NCI-H446 treated with DMSO at 0.1 percent for 48 hours (cell line): ENCODE measurements at places on chromosomes 6 and 20.

DNA sequence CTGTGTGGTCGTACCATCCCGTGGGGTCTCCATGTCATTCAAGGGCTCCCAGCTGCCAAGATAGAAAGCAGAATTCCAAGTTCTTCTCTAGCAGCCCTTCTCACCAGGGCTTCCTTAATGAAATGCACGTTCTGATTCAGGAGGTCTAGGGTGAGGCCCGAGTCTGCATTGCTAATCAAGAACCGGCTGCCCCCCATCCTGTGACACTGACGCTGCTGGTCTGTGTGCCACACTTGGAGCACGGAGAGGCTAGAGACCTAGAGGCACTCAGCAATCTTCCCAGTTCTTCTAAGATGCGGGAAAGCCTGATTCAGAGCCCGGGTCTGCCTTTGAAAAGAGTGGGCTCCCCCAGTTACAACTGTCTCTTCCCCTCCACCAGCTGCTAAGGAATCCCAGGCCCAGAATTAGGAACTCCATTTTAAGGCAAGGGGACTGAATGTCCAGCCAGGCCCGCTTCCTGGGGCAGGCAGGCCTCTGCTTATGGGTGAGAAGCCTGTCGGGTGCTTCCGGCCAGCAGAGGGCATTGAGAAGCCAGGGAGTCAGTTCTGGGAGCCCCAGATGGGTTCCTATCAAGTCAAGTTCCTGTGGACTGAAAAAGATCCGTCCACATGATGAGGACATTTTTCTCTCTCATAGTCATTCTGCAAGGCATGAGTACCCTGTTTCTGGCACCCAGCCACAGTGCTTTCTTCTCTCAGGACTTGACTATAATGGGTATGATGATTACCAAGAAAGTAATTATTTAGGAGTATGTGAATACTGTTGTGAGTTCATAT is 69.8 kb upstream of the RIN2 start:
- peak; percentile 62 for DNase-seq

DNA sequence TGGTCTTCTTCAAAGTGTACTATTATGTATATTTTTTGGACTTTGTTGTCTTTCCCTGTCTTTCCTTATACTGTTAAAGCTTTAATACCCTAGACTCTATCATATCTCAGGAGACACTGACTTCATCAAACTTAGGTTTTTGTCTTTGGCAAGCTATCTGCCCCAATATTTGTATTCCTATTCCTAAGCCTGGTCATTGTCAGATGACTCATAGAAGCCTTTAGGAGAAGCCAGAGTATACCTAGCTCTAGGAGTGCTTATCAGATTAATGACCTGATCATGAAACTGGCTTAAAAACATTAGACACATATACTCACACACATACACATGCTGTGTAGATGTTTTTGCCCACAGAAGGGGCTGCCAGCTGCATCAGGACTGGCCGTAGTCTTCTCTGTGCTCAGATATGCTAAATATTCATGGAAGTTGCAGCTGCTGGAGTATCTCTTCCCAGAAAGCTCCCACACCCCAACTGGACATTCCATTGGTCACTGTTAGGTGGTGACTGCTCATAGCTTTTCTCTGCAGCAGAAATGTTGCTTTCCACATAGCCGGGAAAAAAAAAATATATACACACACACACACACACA is 102.0 kb downstream of the ANKS1A start:
- DNase-seq = no peak

DNA sequence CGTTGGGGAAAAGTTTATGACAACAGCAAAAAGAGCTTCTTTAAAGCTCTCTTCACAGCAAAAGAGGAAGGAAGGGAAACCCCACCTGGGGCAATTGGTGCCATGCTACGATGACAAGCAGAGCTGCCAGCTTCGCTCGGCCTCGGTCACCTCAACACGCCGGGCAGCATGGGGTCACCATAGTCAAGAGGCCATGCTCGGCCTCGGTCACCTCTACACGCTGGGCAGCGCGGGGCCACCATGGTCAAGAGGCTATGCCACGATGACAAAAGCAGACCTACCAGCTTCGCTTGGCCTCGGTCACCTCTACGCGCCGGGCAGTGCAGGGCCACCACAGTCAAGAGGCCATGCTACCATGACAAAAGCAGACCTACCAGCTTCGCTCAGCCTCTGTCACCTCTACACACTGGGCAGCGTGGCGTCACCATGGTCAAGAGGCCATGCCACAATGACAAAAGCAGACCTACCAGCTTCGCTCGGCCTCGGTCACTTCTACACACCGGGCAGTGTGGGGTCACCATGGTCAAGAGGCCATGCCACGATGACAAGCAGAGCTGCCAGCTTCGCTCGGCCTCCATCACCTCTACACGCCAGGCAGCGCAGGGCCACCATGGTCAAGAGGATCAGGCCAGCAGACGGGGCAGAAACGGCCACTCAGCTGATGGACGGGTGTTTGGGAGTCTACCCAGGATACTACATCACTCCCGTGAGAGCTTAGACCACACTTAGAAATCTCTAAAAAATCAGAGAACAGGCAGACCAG is 12.1 kb downstream of the APMAP start:
- no peak for DNase-seq

- no peak for DNase-seq
Measured at GRCh38 chr20:53069132-53069531, 97.0 kb downstream of the TSHZ2 start.

GRCh38 chr6:126433927-126434326 is 94.0 kb downstream of the CENPW start:
- DNase-seq = no peak

DNA sequence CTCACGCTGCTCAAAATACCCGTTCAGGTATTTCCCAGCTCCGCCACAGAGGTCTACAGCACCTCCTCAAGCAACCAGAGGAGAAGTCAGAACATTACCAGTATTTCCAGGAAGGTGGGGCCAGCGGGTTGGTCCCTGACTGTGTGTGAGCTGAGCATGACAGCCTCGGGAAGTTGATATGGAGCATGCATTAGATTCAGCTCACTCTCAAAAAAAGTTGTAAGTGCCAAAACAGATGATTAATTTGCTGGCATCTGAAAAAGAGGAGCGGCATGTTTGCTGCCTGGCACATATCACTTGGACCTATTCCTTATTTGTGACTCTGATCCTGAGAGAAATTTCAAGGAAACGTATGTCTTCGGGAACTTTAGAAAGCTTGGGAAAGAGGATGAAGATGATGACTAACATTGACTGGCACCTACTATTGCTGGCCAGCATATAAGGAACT is 32.3 kb downstream of the ELOVL2 start:
- no peak for DNase-seq

DNA sequence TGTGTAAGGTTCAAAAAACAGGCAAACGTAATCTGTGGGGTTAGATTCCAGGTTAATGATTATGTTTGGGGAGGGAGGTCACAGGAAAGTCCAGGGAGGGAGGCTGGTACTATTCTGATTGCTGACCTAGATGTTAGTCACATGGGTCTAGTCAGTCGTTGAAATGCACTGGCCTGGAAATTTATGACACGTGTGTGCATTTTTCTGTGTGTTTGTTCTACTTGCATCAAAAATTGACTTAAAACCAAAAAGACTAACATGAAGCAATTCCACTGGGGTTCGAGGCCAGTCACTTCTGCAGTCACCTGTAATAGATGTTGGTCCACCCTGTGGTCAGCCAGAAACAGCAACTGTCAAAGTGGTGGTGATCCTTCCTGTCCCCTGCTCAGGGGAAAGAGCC is 104.2 kb upstream of the MLN start:
- DNase-seq = no peak

DNA sequence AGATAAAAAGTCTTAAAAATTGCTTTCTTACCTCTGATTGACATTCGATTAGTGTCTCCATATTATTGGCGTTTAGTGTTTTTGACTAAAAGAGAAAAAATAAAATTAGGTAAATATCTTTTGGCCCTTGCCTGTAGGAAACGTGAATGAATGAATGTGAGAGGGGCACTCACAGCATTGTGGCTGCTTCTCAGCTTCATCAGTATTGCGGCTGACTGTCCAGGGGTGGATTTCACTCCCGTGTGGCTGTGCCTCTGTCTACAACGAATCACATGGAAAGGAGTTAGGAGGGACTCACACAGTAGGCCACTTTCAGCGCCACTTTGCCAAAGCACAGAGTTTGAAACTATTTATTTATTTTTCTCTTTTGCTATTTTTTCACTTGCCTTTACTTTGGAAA is 844 bp downstream of the TAGAP start:
- DNase-seq = no peak

DNA sequence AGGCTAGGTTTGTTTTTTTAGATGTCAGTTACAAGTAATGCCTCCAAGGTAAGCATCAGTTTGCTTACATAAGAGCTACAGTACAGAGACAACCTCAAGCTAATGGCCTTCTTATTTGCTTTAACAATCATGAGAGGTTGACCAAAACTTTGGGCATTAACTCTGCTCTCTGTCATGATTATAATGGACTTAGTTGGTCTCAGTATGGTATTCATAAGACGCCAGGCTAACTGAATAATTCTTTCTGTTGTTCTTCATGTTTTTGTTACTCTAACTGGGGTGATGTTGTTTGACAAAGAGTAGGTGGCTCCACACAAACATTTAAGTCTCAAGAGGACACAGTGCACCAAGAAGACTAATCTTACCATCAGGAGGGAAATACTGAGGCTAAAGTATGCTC is 9.8 kb downstream of the CST9 start:
- no peak for DNase-seq

DNA sequence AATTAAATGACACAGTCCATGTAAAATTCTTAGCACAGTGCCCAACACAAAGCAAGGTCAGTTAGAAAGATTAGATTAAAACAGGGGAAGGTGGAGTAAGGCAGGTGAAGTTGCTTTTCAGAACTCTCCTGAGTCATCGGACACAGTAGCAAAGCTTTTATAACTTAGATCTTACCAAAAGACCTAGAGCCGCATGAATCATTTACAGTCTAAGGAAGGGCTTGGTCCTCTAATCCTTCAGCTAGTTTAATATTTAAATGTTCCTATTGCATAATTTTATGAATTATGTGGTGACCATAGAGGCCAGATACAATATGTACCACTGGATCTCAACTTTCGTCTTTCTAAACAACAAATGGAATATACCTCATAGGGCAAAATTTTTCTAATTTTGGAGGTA is 202.1 kb upstream of the SNX9 start:
- no peak for DNase-seq

DNA sequence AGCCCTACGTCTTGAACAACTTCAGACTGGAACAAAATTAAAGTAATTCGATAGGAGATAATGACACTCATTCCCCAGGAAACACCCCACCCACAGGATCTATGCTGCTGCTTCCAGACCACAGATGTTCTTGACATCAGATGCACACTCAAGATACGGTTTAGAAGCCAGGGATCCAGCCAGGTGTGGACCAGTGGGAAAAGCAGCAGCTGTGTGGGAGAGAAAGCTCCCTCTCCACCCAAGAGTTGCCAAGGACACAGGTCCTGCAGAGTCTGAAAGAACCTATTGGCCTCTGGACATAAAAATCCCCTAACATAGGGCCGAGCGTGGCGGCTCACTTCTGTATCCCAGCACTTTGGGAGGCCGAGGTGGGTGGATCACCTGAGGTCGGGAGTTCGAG is 91.7 kb upstream of the NFATC2 start:
- no peak for DNase-seq

DNA sequence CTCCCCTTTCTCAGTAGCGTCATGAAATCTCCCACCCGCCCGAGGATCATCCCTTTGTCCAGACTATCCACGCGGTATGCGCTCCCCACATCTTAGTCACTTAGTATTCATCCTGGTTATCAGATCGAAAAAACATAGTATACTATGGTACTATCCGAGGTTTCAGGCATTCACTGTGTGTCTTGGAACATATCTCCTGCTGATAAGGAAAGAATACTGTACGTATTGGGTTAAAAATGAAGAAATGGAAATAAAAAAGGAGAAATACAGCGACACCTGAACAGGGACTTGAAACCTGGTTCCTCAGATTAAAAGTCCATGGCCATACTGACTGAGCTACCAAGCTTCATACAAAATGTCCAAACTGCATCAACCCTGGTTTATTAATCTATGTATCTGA is 14.0 kb downstream of the HMGN4 start:
- no peak for DNase-seq

DNA sequence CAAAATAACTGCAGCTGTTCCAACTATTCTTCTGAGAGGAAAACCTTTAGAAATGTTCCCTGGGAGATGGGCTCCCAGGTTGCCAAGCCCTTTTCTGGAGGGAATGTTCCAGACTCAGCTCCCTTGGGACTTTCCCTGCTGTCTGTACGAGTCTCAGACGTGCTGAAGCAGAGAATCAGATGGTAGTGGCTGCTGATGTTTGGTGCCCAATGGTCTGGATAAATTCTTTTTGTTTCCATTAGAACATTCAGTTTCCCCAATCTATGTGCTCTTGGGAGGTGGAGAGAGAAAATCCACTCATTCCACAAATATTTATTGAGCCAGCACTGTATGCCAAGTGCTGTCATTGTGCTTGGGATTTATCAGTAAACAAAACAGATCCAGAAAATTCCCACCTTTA is 40.0 kb downstream of the SNHG17 start:
- no peak for DNase-seq

- no peak for DNase-seq
Measured at GRCh38 chr20:41733151-41733550, 115.0 kb upstream of the CHD6 start.

DNA sequence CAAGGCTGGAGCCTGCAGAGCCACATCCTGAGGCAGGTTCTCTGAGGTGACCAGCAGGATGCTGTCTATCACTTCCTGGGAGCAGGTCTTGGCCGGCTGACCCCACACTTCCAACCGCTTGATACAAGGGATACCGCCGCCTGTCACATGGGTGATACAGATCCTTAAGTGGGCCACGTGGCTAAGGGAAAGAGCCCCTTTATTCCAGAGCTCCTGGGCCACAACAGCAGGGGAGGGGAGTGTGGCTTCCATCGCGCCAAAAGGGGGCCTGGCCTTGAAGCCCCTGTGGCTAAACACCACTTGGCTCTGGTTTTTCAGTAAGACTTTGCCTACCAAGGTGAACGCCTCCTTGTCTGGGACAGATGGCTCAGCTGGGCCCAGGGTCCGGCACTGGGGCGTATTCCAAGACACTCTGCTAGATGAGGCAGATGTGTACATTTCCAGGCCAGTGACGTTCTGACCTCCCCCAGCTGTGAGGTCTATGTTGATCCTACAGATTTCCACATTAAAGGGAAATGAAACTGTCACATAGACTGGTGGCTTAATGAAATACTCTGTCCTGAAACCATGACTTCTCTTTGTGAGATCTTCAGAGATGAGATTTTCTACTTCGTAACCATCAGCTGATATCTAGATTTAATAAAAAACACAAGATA is 37.6 kb upstream of the AVP start:
- DNase-seq = no peak

DNA sequence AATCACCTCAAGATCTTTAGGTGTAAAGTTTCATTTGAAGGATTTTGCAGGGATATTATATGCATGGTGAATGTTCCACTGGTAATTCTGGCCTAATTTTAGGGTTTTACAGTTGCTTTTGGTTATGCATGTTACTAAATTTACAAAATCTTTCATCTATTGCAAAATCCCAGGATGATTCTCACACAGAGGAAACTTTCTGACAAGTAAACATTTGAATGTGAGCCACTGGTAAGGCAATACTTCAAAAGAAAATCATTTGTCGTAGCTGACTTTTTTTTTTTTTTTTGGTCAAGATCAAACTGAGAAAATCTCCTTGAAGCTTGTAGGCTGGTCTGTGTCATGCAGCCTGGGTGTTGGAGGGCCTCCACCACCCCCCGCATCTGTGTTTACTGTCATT is 141.9 kb upstream of the EXOC2 start:
- DNase-seq = no peak

- peak; percentile 28 for DNase-seq
Measured at GRCh38 chr6:53979468-53980067, 131.7 kb upstream of the MLIP start.
